ENCODE measurements at places on chromosomes 3 and 15.

DNA sequence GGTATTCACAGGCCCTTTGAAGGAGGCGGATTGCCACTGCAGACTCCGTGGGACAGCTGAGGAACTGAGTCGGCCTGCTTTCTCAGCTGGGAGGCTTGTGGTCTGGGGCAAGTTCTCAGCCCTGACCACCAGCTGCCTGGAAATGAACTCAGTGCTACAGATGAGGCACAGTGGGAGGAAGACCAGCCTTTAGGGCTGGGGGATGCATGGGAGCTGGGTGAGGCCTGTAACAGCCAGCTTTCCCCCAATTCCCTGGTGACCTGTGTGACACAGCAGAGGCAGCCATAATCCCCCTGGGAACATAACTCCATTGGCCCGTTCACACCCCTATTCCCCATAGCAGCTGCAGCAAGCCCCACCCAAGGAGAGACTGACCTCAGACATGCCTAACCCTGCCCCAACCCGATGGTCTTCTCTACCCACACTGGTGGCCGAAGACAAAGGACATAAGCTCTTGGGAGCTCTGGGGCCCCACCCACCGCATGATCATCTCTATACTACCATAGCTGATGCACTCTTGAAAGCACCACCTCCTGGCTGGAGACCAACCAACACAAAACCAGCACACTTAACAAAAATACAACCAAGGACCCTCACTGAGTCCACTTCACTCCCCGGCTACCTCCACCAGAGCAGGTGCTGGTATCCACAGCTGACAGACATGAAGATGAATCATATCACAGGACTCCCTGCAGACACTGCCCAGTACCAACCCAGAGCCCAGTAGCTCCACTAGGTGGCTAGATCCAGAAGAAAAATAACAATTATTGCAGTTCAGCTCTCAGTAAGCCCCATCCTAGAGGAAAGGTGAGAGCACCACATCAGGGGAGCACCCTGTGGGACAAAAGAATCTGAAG lies 24.9 kb downstream of the ZMAT3 start:
- DNase-seq: no peak
- H3K4me1 ChIP-seq: peaks cover 18% of the 10 kb centered on the region
- peaks cover 31% of the 10 kb centered on the region for H3K36me3 ChIP-seq
- H3K4me3 ChIP-seq: no peak overlapping the region

DNA sequence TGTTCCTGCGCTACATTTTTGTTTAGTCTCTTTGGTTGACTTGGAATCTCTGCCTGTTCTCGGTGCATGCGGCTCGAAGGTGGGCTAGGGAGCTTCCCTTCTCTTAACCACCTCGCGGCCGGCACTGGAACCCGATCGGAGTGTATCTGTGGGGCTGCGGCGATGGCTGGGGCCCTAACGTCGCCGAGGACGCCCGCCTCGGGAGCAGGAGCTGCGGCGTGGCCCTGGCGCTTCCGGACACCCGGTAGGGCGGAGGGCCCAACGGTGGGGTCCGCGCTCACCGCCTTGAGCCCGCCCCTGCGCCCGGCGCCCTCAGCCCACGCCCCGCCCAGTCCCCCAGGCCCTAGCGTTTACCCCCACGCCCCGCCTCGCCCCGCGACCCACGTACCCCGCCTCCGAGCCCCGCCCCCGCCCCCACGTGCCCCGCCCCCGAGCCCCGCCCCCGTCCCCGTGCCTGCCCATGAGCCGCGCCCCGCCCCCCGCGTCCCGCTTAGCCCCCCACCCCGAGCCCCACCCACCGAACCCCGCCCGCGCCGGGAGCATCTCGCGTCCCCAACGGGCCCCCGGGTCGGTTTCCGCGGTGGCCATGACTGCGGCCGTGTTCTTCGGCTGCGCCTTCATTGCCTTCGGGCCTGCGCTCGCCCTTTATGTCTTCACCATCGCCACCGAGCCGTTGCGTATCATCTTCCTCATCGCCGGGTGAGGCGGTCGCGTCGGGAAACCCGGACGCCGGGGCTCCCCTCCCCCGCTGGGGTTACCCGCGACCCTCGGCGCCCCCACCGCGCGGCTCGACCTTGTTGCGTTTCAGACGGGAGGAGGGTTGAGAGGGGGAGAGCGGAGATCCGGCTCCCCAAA lies at the start of gene APH1B:
TSS of gene APH1B (plus strand) at position 568 of the 855 bp plus-strand sequence. CDS start at position 587, 19 bp downstream.
- peak within 1 kb of the TSS; percentile 86 for H3K4me3 ChIP-seq
- H3K4me1 ChIP-seq: peaks cover 46% of the 10 kb centered on the region
- peak within 1 kb of the TSS; percentile 86 for H3K27ac ChIP-seq
- H3K36me3 ChIP-seq: peaks cover 12% of the 10 kb centered on the region
- H3K27me3 ChIP-seq: no peaks in the 10 kb centered on the region

GRCh38 chr3:23253214-23253613 lies 50.1 kb downstream of the UBE2E2 start:
- no peak overlapping the region for H3K27ac ChIP-seq
- no peaks in the 10 kb centered on the region for H3K27me3 ChIP-seq
- no peaks in the 10 kb centered on the region for H3K4me1 ChIP-seq
- no peak overlapping the region for H3K4me3 ChIP-seq

DNA sequence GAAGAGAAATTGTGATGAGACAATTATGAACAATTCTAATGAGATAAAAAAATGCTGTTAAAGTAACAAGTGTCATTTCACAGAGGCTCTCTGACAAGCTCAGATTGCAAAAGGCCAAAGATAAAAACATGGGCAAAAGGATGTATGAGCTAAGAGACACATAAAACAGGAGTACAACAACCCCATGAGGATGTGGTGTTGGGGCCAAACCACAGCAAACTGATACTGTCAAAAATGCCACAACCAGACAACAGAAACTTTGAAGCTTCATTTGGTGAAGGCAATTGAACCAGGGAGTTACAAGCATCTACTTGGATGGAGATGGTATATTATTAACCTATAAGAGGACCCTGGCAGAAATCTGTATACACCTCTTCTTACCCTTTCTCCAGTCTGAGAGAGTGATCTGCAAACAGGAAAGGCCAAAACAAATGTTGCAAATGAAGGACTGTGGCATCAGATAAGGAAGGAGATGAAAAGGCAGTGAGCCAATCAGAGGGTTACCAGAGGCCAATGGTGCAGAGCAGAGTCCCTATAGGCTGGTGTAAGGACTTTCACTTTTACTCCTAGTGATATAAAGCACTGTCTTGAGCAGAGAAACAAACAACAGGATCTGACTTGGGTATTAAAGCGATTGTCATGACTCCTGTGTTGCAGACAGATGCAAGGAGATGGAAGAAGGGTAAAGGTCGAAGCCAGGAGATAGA lies 659.0 kb downstream of the NTRK3 start:
- peak; percentile 81 for DNase-seq
- no peaks in the 10 kb centered on the region for H3K27me3 ChIP-seq
- H3K27ac ChIP-seq: peak overlapping the region; percentile 92

GRCh38 chr3:147934451-147935180 lies 525.5 kb downstream of the ZIC1 start:
- no peaks in the 10 kb centered on the region for H3K4me1 ChIP-seq
- no peak for DNase-seq
- no peaks in the 10 kb centered on the region for H3K27me3 ChIP-seq
- H3K36me3 ChIP-seq: no peaks in the 10 kb centered on the region

All from activated naive CD4-positive, alpha-beta T cell treated with anti-CD3 and anti-CD28 coated beads, Interleukin-2, amount 10 ng/mL, durations not matched to agents 7 days and 5 days (primary cell).